Adrenal gland (tissue), 19 donors: ENCODE measurements at places on chromosomes 12 and 14. TPM values are rescaled to one million over a fixed set of nuclear protein-coding genes. Genes with fewer than 3 reads are reported as not detected.

The RPL10L gene
- not detected for total RNA-seq

The SCN8A gene
- total RNA-seq = 3.4 TPM

The C12orf60 gene
- total RNA-seq = 4.3 TPM

The LIN7A gene
- total RNA-seq = 6.0 TPM

The SOX5 gene
- total RNA-seq = 1.4 TPM

The EID3 gene
- total RNA-seq = 20.3 TPM

The PLXNC1 gene
- 10.5 TPM for total RNA-seq

DNA sequence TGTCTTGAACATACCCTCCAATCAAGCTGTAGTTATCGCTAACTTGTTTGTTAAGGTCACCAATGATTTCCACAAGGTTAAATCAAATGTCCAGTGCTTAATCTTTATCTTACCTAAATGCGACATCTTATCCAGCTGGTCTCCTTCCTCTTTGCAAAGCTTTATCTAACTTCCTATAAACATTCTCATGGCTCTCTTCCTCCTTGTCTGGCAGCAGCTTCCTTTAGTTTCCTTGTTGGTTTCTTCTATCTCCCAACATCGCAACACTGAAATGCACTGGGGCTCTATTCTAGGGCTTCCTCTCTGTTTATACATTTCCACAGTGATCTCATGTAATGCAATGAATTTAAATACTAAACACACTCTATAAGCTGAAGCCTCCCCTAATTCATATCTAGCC, 28.7 kb downstream of the UBE2N start:
- peaks cover 46% of the 10 kb centered on the region for H3K4me1 ChIP-seq
- no peak overlapping the region for H3K27ac ChIP-seq
- H3K4me3 ChIP-seq = no peak overlapping the region
- H3K36me3 ChIP-seq = no peaks in the 10 kb centered on the region
- DNase-seq = no peak
- H3K27me3 ChIP-seq = no peaks in the 10 kb centered on the region

GRCh38 chr14:89178800-89179535, 238.1 kb downstream of the FOXN3 start:
- H3K36me3 ChIP-seq = no peaks in the 10 kb centered on the region
- H3K4me1 ChIP-seq = no peaks in the 10 kb centered on the region
- H3K27ac ChIP-seq = peak overlapping the region; percentile 0
- DNase-seq = no peak
- no peaks in the 10 kb centered on the region for H3K27me3 ChIP-seq
- no peak overlapping the region for H3K4me3 ChIP-seq

GRCh38 chr12:111203446-111203845, 165.4 kb downstream of the PHETA1 start:
- no peaks in the 10 kb centered on the region for H3K36me3 ChIP-seq
- H3K4me1 ChIP-seq = no peaks in the 10 kb centered on the region
- no peak for DNase-seq
- H3K4me3 ChIP-seq = no peak overlapping the region
- H3K27me3 ChIP-seq = peaks cover 26% of the 10 kb centered on the region
- no peak overlapping the region for H3K27ac ChIP-seq

GRCh38 chr12:122965321-122965751, 927 bp downstream of the ABCB9 start:
- H3K4me1 ChIP-seq = peaks cover 17% of the 10 kb centered on the region
- no peaks in the 10 kb centered on the region for H3K27me3 ChIP-seq
- no peak for DNase-seq

GRCh38 chr14:103372552-103373304, 12.5 kb upstream of the MARK3 start:
- peak; percentile 84 for DNase-seq
- no peaks in the 10 kb centered on the region for H3K4me1 ChIP-seq
- no peaks in the 10 kb centered on the region for H3K27me3 ChIP-seq
- no peak overlapping the region for H3K4me3 ChIP-seq
- H3K27ac ChIP-seq = peak overlapping the region; percentile 62
- H3K36me3 ChIP-seq = no peaks in the 10 kb centered on the region

- no peaks in the 10 kb centered on the region for H3K4me1 ChIP-seq
- H3K4me3 ChIP-seq = no peak overlapping the region
- DNase-seq = no peak
- H3K36me3 ChIP-seq = no peaks in the 10 kb centered on the region
- H3K27me3 ChIP-seq = no peaks in the 10 kb centered on the region
Measured at GRCh38 chr12:72094490-72094889, 155.8 kb downstream of the TPH2 start.
